ENCODE measurements at places on chromosomes 6 and 20.

- DNase-seq: no peak
Measured at GRCh38 chr6:160391419-160392116, 43.4 kb downstream of the SLC22A3 start.

DNA sequence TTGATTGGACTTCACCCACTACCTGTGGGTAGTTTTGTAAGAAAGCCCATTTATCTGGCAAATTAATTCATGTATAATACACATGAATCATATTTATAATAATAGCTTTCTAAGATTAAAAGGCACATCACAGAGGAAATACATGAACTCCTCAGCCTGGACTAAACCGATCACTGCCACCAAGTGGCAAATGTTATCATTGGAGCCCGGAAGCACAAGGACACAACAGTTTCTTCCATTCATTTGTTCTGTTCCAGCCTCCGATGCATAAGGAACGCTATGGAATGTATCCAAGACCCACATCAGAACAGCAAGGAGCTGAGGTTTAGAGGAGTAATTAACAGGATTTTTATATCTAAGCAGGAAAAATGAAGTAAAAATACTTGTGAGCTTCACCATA is 13.9 kb upstream of the IPCEF1 start:
- DNase-seq: no peak

DNA sequence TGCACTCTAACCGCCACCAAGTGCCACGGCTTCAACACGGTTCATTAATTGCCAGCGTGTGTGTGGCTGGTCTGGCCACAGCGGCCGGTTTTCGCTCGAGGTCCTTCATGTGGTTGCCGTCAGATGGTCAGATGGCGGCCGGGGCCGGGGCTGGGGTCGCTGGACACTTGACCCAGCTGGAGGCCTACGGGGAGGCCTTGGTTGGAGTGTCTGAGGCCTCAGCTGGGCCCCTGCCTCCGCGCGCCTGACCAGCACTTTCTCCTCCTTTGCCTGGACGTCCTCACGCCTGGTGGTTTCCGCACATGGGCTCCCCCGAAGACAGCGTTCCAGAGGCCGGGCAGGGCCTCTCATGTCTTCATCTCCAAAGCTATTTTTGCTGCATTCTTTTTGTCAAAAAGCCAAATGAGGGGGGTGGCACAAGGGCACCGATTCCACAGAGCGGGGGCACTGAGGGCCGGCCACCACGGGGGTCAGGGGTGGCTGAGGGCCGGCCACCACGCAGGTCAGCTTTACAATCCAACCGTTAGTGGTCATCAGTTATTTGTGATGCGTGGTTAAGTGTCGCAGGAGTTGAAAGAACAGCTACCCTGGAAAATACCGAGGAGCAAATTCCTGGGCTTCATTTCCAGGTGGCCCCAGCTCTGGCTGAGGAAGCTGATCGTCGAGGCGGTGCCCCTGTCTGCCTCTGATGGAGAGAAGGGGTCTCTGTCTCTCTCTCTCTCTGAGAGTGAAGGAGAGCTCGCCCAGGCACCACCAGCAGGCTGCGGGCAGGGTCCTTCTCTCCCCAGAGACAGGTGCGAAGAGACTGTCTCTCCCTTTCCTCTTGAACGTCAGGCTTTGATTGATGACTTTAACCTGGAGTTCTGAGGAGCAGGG is 50.5 kb upstream of the FRMD1 start:
- no peak for DNase-seq

DNA sequence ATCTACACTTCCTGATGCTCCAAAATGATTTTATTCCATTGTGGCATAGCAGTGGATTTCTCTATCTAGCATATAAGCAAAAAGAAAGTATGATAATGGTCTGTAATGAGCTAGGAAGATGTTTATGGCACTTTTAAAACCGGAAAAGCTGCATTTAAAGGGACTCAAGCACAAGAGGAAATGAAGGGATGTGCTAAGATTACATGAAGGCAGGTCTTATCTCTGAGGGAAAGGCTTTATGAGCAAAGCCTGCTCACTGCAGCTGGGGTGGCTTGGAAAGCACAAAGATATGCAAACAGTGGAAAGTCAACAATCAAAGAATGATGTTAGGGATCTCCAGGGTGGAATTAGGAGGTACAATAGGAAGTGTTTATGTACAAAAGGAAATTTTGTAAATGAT is 138.2 kb downstream of the TENT5A start:
- no peak for DNase-seq

GRCh38 chr6:170152124-170152926 is 138.6 kb downstream of the DLL1 start:
- DNase-seq: no peak

DNA sequence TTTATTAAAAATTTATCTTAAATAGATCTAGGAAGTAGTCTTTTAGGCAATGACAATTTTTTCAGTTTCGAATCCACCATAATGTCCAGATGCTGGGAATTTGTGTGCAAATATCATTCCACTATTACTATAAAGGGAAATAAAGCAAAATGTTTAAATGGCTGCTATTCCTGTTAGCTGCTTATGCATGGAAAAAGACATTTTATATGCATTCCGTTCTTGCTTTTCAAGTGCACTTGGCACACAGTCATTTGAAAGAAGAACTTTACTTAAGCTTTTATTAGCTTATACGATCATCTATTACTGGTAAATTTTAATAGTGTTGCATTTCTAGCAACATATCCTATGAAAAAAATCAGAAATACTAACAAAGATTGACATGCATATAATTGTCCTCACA is 42.0 kb downstream of the PRL start:
- DNase-seq: no peak

DNA sequence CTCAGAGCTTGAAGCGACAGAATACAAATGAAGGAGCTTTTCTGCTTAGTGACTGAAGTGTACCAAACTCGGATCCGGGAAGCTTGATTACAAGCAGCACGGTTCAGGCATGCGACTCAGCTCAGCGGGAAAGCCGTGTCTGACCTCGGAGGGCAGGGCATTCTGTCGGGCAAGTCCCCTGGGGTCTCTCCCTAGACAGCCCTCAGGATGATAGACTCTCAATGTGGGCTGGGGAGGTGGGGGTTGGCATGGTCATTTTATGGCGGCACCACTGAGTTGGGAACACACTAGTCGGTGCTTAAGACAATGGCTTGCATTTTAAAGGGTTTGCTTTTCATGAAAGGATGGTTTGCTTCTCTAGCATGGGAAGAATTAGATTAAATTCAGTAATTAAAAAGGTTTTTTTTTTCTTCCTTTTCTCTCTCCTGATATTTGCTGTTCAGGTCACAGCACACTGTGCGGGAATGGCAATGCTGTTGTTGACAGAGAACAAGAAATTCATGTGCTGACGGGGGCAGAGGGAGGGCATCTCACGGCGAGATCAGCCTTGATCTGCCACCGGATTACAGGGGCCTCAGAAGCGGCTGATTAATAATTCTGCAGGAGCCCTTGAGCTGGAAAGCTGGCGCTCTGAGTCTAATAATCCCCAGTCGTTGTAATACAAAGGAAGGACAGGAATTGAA is 80.7 kb upstream of the TRAF3IP2 start:
- DNase-seq: no peak

DNA sequence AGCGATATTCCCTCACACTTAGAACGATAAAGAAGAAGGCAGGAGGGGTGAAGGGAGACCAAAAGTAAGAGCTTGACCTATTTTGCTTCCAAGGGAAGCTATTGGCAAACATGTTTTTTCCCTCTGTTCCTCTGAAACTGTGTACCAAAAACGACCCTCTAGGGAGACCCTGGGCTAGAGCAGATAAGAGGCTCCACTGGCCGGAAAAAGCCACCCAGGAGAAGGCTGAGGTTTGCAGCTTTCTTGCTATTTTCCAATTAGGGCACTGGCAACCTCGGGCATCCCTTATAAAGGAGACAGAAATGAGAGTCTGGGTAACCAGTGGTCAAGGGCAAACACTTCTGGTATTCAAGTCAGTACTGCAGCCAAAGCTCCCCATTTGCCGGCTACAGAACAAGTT is 168.0 kb downstream of the KIF16B start:
- DNase-seq: no peak

- DNase-seq: no peak
Measured at GRCh38 chr20:46551522-46552381, 1.3 kb upstream of the OCSTAMP start.

GRCh38 chr6:498795-499231 is 107.3 kb downstream of the IRF4 start:
- no peak for DNase-seq

- DNase-seq: no peak
Measured at GRCh38 chr20:47099825-47100441, 205.3 kb downstream of the EYA2 start.

- DNase-seq: no peak
Measured at GRCh38 chr6:107355659-107356058, 103.7 kb downstream of the PDSS2 start.

DNA sequence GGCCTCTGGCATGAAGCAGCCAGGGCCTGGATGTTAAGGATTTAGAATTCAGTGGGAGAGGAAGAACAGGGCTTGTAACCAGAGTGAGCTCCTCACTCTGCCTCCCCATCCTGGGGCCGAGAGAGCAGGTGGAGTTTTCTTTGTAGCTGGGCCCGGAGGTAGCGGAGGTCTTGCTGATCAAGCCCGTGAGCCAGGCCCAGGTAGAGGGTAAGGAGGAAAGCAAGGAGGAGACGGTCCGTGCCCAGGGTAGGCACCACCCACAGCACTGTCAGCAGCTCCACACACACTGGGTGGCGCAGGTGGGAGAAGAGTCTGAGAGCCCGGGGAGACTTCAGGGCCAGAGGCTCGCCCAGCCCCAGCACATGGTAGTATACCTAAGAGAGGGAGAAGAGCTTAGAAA is 2.1 kb upstream of the PPP1R18 start:
- DNase-seq: no peak

- DNase-seq: no peak
Measured at GRCh38 chr6:26347699-26348098, 17.3 kb upstream of the BTN3A2 start.

DNA sequence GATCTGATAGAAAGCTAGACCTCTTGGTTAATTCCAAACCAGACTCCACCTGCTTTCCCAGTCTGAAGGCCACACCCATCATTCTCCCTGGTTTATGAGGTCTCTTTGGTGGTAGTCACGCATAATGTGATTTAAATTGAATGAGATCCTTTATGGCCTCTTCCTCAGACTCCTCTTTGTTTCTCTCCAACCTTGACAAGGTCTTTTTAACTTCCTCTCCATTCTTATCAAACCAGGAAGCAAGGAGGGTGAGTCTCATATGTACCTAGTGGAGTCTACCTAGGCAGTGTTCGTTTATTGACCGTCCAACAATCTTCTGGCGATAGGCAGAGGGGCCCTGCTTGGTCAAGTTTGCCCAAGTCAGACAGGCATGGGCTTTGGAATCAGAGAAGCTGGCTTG is 184.2 kb upstream of the LAMP5 start:
- DNase-seq: no peak

DNA sequence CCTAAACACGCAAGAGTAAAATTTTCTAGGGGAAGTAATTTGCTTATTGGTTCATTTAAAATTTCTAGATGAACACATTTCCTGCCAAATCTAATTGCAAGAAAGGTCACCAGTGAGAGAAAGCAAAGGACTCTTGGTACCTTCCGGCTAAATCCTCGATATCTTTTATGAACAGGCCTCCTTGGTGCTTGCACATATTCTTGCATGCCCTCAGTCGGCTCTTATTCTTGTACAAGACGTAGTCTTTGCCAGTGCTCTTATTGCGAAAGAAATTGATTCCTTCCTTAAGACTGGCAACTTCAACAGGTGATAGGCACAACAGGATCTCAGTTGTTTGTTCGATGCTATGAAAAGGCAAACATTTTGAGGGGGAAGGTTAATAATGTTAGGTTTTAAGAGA is 141.7 kb upstream of the CARMIL1 start:
- no peak for DNase-seq

- no peak for DNase-seq
Measured at GRCh38 chr6:163408352-163408991, 6.0 kb upstream of the QKI start.

DNA sequence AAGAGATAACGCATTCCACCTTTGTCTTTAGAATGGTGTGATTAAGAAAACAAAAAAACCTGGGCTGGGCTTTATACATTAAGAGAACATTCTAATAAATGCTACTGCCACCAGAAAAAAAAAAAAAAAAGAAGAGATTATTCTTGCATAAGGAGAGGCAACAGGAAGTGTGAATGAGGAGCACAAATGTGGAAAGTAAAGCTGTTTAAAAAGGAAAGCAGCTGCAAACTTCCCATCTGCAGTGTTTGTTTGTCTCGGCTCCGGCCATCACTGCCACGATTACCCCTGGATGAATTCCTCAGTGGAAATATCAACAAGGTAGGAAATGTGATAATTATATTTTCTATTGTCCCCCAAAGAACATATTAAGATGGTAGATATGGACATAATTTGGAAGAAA is 223.9 kb downstream of the PHF3 start:
- DNase-seq: no peak

- no peak for DNase-seq
Measured at GRCh38 chr6:42095094-42095493, 44.8 kb downstream of the TAF8 start.

DNA sequence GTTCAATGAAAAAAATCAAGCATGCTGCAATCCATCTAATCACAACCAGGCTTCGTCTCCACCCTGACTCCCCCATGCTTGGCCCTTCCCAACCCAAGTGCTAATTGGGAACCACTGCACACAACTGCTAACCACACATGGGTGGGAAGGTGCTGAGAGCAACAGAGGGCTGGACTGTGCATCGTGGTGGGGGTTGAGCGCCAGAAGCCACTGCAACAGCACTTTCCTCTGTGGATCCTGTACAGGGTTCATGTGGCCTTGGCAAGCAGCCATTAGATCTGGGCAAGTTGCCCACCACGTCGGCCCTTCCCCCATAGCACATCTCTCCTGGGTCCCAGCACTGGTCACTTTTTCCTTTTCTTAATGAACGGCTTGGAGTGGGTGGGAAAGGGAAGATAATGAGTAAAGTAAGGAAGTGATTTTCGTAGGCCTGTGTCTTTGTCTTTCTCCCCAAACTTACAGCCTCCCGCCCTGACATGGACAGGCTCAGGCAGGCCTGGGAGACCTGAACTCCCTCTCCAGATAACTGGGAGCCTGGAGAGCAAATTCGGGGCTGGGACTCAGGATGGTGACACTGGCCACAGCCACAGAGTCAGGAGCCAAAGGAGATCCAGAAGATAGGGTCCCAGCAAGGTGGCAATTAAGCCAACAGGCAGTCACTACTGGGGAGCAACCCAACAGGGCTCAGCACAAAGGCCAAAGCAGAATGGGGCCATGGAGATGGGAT is 34.4 kb upstream of the MRPS10 start:
- no peak for DNase-seq

GRCh38 chr20:64106981-64107735 is at the start of gene NPBWR2:
Gene NPBWR2, minus strand, starts transcription at chr20:64107565. Its CDS starts 734 bp downstream, at chr20:64106831.
- peak; percentile 16 for DNase-seq

- DNase-seq: no peak
Measured at GRCh38 chr6:5084781-5085647, at the start of gene PPP1R3G. Gene PPP1R3G, plus strand, starts transcription at chr6:5085341. Its CDS starts 145 bp downstream, at chr6:5085486.

GRCh38 chr6:27553123-27553904 is 80.4 kb upstream of the ZNF184 start:
- no peak for DNase-seq

DNA sequence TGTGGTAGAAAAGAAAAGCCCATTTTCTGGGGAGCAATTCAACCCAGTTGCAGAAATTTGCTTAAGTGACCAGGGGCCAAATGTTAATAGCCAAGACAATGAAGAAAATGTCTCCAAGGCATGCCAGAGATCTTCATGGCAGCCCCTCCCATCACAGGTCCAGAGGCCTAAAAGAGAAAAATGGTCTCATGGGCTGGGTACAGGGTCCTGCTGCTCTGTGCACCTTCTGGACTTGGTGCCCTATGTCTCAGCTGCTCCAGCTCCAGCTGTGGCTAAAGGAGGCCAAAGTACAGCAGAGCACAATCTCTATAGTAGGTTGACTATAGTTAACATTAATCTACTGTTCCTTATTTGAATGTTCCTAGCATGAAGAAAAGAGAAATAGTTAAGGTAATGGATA is 44.7 kb downstream of the FRK start:
- DNase-seq: no peak

GRCh38 chr6:45877970-45878590 is 137.6 kb downstream of the CLIC5 start:
- no peak for DNase-seq
